ENCODE measurements at places on chromosomes 11 and 22. TPM values are rescaled to one million over a fixed set of nuclear protein-coding genes. Genes with fewer than 3 reads are reported as not detected.
A peak's percentile ranks its signal among the peaks of the same experiment; 100 is the strongest.

CALCA gene
- not detected for total RNA-seq

LDHAL6A gene
- total RNA-seq: not detected

OR5AL1 gene
- total RNA-seq: not detected

SCUBE2 gene
- 0.35 TPM for total RNA-seq

TMEM191C gene
- 2.0 TPM for total RNA-seq

GPR83 gene
- 0.05 TPM for total RNA-seq

NRGN gene
- 11.6 TPM for total RNA-seq

ABCG4 gene
- not detected for total RNA-seq

ROM1 gene
- total RNA-seq: 1.0 TPM

GLB1L2 gene
- 1.6 TPM for total RNA-seq

GRCh38 chr11:6249770-6250555, 9.7 kb upstream of the CCKBR start:
- H3K4me3 ChIP-seq: no peak overlapping the region
- H3K4me1 ChIP-seq: no peaks in the 10 kb centered on the region

- H3K27me3 ChIP-seq: peaks cover 10% of the 10 kb centered on the region
- no peaks in the 10 kb centered on the region for H3K36me3 ChIP-seq
- no peak for DNase-seq
- no peak overlapping the region for H3K4me3 ChIP-seq
- no peaks in the 10 kb centered on the region for H3K4me1 ChIP-seq
Measured at GRCh38 chr11:31863170-31863832, 52.2 kb upstream of the PAX6 start.

GRCh38 chr11:2685051-2685450, 14.7 kb downstream of the KCNQ1OT1 start:
- no peak overlapping the region for H3K4me3 ChIP-seq
- no peaks in the 10 kb centered on the region for H3K27me3 ChIP-seq
- peaks cover 4% of the 10 kb centered on the region for H3K4me1 ChIP-seq
- no peak overlapping the region for H3K27ac ChIP-seq

GRCh38 chr11:19892387-19892786, 179.8 kb downstream of the NAV2 start:
- H3K4me3 ChIP-seq: no peak overlapping the region
- no peaks in the 10 kb centered on the region for H3K36me3 ChIP-seq
- DNase-seq: no peak
- no peaks in the 10 kb centered on the region for H3K4me1 ChIP-seq

GRCh38 chr11:699753-700152, 4.1 kb downstream of the TMEM80 start:
- no peak overlapping the region for H3K27ac ChIP-seq
- H3K4me1 ChIP-seq: peaks cover 27% of the 10 kb centered on the region
- H3K4me3 ChIP-seq: no peak overlapping the region
- no peak for DNase-seq
- peaks cover 5% of the 10 kb centered on the region for H3K36me3 ChIP-seq
- H3K27me3 ChIP-seq: no peaks in the 10 kb centered on the region

GRCh38 chr22:36840106-36840505, 20.7 kb upstream of the NCF4 start:
- H3K4me1 ChIP-seq: no peaks in the 10 kb centered on the region
- H3K27ac ChIP-seq: no peak overlapping the region
- peaks cover 34% of the 10 kb centered on the region for H3K27me3 ChIP-seq
- H3K36me3 ChIP-seq: peaks cover 2% of the 10 kb centered on the region
- DNase-seq: no peak

DNA sequence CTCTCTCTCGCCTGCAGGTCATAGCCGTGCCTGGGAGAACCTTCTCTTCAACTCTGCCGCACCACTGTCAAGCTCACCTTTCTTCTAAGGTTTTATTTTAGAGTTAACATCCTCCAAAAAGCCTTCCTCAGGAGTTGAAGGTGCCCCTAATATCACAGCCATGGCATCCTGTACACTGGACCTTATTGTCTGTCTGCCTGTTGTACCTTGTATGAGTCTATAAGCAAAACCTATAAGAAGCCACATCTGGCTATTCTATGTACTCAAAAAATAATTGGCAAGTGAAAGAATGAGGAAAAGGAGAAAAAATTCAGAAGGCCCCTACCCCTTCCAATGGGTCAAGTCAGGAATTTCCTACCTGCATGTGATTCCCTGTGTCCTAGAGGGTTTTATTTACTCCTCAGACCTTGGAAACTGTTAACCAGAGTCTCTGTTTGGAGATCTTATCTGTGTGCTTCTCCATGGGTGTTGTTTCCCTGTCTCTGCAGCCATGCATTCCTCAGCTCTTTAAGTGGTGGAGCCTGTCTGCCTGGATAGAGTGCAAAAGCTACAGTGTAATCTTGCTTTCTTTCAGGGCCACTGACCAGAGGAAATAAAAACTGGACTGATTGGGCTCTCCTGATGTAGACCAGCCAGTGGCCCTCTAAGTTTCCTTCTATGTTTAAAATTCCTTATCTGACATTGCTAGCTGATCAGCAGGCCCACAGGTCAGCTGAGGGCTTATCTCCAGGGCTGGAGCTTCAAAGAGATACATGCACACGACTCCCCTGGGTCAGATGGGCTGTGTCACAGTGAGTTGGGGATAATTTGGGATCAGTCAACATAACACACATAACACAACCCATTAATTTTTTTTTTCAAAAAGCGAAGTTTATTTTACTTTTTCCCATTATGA, 37.6 kb upstream of the TMEM135 start:
- no peaks in the 10 kb centered on the region for H3K36me3 ChIP-seq
- no peaks in the 10 kb centered on the region for H3K27me3 ChIP-seq
- no peak overlapping the region for H3K4me3 ChIP-seq

GRCh38 chr22:48566741-48567140, 1260.9 kb downstream of the BRD1 start:
- H3K36me3 ChIP-seq: peaks cover 2% of the 10 kb centered on the region
- no peak overlapping the region for H3K27ac ChIP-seq
- no peak overlapping the region for H3K4me3 ChIP-seq
- H3K27me3 ChIP-seq: peaks cover 15% of the 10 kb centered on the region
- peaks cover 8% of the 10 kb centered on the region for H3K4me1 ChIP-seq
- DNase-seq: no peak

DNA sequence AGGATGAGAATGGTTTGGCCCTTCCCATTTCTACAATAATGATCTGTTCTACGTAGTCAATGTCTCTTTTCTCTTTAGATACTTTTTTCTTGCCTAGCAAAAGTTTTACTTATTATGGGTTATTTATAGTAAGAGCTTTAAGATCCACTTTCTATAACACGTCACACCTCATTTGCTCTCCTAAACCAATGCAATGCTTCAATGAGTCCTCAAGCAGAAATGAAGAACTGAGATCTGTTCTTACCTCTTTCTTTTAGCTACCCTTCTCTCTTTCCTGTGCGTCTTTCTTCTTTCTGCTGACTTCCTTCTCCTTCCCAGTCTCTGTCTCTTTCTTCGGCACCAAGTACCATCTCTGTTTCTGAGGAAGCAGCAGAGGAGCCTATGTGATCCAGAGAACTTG, 61.8 kb downstream of the SNX19 start:
- DNase-seq: no peak
- peaks cover 12% of the 10 kb centered on the region for H3K27me3 ChIP-seq
- H3K36me3 ChIP-seq: no peaks in the 10 kb centered on the region
- H3K4me3 ChIP-seq: no peak overlapping the region
- no peak overlapping the region for H3K27ac ChIP-seq
- H3K4me1 ChIP-seq: no peaks in the 10 kb centered on the region

GRCh38 chr11:134272381-134273316, 3.5 kb upstream of the GLB1L3 start:
- no peak overlapping the region for H3K27ac ChIP-seq
- H3K4me3 ChIP-seq: peak overlapping the region; percentile 11
- DNase-seq: no peak

- no peak overlapping the region for H3K4me3 ChIP-seq
- H3K27ac ChIP-seq: no peak overlapping the region
- DNase-seq: no peak
- no peaks in the 10 kb centered on the region for H3K27me3 ChIP-seq
Measured at GRCh38 chr11:4455419-4455818, 6.3 kb downstream of the OR52K2 start.

DNA sequence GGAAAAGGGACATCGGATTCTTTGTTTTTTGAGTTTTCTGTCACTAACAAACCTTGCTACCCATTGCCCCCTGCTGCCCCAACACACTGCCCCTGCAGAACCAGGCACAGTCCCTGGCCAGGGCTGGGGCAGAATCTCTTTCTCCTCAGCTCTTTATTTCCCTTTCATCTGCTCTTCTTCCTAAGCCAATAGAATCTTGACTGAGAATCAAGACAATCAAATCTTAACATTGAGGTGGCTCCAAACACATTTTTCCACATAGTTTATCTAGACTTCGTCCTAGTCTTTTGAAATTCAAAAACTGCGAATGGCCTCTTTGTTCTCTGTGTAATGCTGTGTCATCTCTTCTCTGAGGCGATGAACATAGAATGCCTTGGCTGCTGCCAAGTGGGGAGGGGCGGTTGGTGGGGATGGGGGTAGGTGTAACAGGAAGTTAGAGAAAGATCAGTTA, 16.1 kb upstream of the NTM start:
- no peaks in the 10 kb centered on the region for H3K27me3 ChIP-seq
- H3K4me3 ChIP-seq: no peak overlapping the region
- no peak for DNase-seq
- no peaks in the 10 kb centered on the region for H3K4me1 ChIP-seq

DNA sequence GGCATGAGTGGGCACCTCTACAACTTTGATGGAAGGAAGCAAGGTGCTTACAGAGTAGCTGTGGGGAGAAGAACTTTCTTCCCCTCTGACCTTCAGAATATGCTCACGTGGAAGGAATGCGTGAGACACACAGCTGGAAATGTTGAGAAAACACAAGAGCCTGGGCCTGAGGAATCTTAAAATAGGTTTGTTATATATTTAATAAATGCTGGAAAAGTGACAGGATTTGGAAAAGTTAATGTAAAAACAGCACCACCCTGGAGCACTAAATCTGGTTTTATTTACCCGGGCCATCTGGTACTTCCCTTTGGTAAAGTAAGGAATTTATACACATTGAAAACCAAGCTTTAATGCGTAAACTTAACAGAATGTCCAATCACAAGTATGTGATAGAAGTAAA, 14.0 kb upstream of the AMPD3 start:
- no peaks in the 10 kb centered on the region for H3K36me3 ChIP-seq
- peaks cover 37% of the 10 kb centered on the region for H3K4me1 ChIP-seq
- DNase-seq: no peak
- H3K27me3 ChIP-seq: peaks cover 9% of the 10 kb centered on the region
- no peak overlapping the region for H3K27ac ChIP-seq

- no peaks in the 10 kb centered on the region for H3K4me1 ChIP-seq
- no peaks in the 10 kb centered on the region for H3K36me3 ChIP-seq
- no peak for DNase-seq
- H3K27ac ChIP-seq: no peak overlapping the region
- peaks cover 8% of the 10 kb centered on the region for H3K27me3 ChIP-seq
- no peak overlapping the region for H3K4me3 ChIP-seq
Measured at GRCh38 chr11:45298718-45299117, 12.6 kb upstream of the SYT13 start.
